ENCODE measurements at places on chromosomes 2 and 18. TPM values are rescaled to one million over a fixed set of nuclear protein-coding genes. Genes with fewer than 3 reads are reported as not detected.

GRCh38 chr2:237297421-237298150 is 116.4 kb downstream of the COL6A3 start:
- H3K36me3 ChIP-seq = no peaks in the 10 kb centered on the region
- no peak for DNase-seq
- no peaks in the 10 kb centered on the region for H3K4me1 ChIP-seq
- H3K4me3 ChIP-seq = no peak overlapping the region
- no peak overlapping the region for H3K27ac ChIP-seq

DNA sequence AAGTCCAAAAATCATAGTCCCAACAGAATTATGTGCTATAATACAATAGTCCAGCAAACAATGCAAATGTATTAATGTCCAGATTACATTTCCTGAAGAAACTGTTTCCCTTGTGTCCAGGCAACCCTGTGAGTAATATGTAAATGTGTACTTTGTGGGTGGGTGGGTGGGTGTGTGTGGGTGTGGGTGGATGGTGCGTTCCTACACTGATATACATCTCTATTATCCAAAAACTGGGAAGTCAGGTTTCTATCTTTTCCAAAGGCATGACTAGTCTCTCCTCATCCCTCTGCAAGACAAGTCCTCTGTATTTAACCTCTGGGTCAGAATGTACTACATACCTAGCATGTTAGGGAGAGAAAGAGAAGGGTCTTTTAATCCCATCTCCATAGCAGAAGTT is 71.6 kb downstream of the LNPK start:
- no peak for DNase-seq
- H3K27ac ChIP-seq = no peak overlapping the region
- H3K4me1 ChIP-seq = no peaks in the 10 kb centered on the region
- H3K4me3 ChIP-seq = no peak overlapping the region

- H3K27ac ChIP-seq = no peak overlapping the region
- DNase-seq = no peak
- no peak overlapping the region for H3K4me3 ChIP-seq
Measured at GRCh38 chr2:227853204-227853629, 18.2 kb upstream of the DAW1 start.

DNA sequence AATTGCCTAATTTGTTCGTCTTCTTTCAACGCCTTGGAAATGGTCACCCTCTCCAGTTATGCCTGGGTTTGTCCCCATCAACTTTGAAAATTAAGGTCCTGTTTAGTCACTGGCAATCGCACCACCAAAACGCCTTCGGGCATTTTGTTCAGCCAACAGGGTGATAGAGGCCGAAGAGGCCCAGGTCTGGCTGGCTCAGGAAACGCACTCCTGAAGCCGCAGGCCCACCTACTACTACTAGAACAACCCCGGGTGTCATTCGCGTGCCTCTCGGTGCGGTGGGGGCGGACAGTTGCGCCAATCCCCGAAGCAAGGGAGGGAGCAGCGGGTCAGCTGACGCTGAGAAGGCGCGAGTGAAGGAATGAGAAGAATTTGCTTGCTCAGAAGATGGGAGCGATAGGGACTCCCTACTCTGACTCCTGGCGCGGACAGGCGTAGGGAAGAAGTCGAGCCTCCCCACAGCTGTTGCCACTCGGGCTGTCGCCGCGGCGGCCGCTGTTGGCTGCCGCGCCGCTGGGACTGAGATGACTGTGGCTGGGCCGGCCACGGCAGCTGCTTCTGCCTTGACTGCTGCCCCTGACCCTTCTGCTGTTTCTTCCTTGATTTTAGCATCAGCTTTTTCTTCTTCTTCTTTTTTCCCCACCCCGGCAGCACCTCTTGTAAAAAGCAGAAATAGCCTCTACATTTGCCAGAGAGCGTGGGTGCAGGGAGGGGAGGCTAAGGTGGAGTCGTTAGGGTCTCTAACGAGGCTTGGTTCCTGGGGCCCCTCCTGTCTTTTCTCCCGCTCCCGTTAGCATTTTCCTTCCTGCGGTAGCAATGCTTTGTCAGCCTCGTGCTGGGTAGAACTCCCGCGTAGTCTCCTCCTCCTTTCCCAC is 387.6 kb downstream of the FIGN start:
- no peaks in the 10 kb centered on the region for H3K36me3 ChIP-seq
- H3K4me3 ChIP-seq = peak overlapping the region; percentile 74
- peak; percentile 14 for DNase-seq
- H3K27ac ChIP-seq = no peak overlapping the region

GRCh38 chr18:40864846-40865245 is 1090.2 kb upstream of the PIK3C3 start:
- H3K36me3 ChIP-seq = no peaks in the 10 kb centered on the region
- no peak overlapping the region for H3K27ac ChIP-seq
- H3K4me1 ChIP-seq = no peaks in the 10 kb centered on the region
- DNase-seq = no peak
- H3K27me3 ChIP-seq = no peaks in the 10 kb centered on the region

DNA sequence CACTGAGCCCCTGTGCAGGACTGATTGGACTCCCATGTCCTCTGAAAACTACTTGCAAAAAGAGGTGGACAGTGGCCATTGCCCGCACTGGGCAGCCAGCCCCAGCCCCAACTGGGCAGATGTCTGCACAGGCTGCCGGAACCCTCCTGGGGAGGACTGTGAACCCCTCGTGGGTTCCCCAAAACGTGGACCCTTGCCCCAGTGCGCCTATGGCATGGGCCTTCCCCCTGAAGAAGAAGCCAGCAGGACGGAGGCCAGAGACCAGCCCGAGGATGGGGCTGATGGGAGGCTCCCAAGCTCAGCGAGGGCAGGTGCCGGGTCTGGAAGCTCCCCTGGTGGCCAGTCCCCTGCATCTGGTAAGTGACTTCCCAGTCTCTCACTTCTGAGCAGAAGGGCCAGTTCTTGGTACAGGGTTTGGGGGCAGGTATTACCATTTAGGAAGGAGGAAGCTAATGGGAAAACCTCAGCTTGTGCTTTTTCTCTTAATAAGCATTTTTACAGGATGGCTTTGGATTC is 44.1 kb downstream of the TNFRSF11A start:
- no peak overlapping the region for H3K27ac ChIP-seq
- no peak overlapping the region for H3K4me3 ChIP-seq
- H3K4me1 ChIP-seq = peaks cover 3% of the 10 kb centered on the region

Gene XPO1
- total RNA-seq = 183 TPM

DNA sequence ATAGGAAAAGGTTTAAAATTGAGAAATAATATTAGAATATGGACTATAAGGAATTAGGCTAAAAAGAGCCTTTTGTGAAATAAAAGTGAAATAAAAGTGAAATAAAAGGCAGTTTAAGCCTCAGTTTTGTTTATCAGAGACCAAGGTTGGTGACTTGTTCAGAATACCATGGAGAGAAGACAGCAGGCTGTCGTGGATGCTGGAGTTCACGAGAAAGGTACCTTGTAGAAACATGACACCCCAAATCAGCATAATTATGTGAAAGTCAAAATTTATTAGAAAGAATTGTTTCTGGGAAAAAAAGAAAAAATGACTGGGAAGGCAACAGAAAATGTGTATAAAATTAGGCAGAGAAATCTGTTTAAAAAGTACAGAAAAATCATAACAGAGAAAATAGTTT is 46.5 kb upstream of the SPAG16 start:
- H3K36me3 ChIP-seq = peaks cover 2% of the 10 kb centered on the region
- DNase-seq = no peak
- H3K4me3 ChIP-seq = peak overlapping the region; percentile 35
- H3K4me1 ChIP-seq = peaks cover 65% of the 10 kb centered on the region
- peak overlapping the region; percentile 70 for H3K27ac ChIP-seq

Gene TXNDC2
- total RNA-seq = 0.13 TPM

Gene MDH1
- total RNA-seq = 120 TPM

GRCh38 chr18:70261141-70261788 is 27.6 kb upstream of the SOCS6 start:
- peaks cover 6% of the 10 kb centered on the region for H3K27me3 ChIP-seq
- no peak for DNase-seq
- no peaks in the 10 kb centered on the region for H3K36me3 ChIP-seq
- H3K4me1 ChIP-seq = no peaks in the 10 kb centered on the region

DNA sequence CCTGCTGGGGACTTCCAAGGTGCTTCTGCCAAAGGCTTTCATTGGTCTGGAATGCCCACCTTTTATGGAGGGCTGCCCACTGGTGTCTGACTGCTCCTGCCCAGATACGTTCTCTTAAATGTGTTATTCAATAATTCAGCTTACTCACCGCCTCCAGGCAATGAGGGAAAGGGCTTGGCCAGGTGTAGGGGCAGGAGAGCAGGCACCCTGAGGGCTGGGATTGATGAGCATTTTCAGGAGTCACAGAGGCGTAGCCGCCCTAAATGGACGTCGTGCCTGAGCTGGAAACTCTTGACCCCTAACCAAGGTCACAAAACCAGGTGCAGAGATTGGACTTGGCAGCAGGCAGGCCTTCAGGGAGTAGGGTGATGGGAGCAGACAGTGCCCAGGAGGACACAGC is 26.8 kb downstream of the MAL start:
- no peak for DNase-seq
- no peak overlapping the region for H3K27ac ChIP-seq
- H3K4me3 ChIP-seq = no peak overlapping the region

GRCh38 chr2:44668336-44668735 is 273.2 kb upstream of the SIX3 start:
- peaks cover 6% of the 10 kb centered on the region for H3K4me1 ChIP-seq
- H3K27ac ChIP-seq = no peak overlapping the region
- no peak overlapping the region for H3K4me3 ChIP-seq

- H3K4me3 ChIP-seq = no peak overlapping the region
- no peak overlapping the region for H3K27ac ChIP-seq
- H3K27me3 ChIP-seq = no peaks in the 10 kb centered on the region
- DNase-seq = no peak
- H3K4me1 ChIP-seq = no peaks in the 10 kb centered on the region
Measured at GRCh38 chr2:48939232-48939631, 183.7 kb upstream of the LHCGR start.

DNA sequence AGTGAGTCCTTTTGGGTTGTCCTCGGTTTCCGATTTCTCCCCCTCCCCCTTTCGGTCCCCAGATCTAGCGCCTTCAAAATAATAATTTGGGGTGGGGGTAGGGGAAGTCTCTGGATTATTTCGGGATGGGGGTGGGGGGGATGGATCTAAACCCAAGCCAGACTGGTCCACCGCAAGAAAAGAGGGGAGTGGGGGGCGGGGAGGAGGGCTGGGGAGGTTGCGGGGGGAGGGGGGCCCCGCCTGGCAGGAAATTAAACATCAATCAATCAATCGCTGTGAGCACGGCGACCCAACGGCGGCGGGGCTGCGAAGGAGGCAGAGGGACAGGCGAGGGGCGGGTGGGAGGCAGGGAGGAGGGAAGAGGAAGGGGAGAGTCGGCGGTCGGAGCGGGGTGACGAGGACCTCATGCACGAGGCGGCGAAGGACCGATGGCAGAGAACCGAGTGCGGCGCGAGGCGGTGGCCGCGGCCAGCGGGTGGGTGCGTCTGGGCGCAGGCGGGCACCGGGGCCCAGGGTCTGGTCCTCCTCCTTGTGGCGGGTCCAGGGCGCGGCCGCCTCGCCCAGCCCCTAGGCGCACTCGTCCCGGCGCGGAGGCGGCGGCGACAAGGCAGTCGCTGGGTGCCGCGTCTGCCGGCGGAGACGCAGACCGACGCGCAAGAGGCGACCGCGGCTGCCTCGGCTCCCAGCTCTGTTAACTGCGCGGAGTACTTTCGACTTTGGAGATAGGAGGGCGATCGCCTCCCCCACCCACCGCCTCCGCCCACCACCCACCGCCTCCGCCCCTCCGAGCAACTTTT is 468 bp upstream of the SATB2 start:
- peak overlapping the region; percentile 93 for H3K4me3 ChIP-seq
- H3K27me3 ChIP-seq = peaks cover 42% of the 10 kb centered on the region
- H3K27ac ChIP-seq = no peak overlapping the region
- H3K36me3 ChIP-seq = peaks cover 2% of the 10 kb centered on the region
- H3K4me1 ChIP-seq = peaks cover 30% of the 10 kb centered on the region
- DNase-seq = no peak

GRCh38 chr2:28692411-28692810 is 59.2 kb upstream of the PPP1CB start:
- no peak overlapping the region for H3K4me3 ChIP-seq
- peaks cover 3% of the 10 kb centered on the region for H3K27me3 ChIP-seq

- H3K4me3 ChIP-seq = no peak overlapping the region
- H3K27ac ChIP-seq = no peak overlapping the region
- no peaks in the 10 kb centered on the region for H3K4me1 ChIP-seq
- no peak for DNase-seq
- peaks cover 26% of the 10 kb centered on the region for H3K36me3 ChIP-seq
Measured at GRCh38 chr2:239082425-239082824, 234.5 kb downstream of the TWIST2 start.

Data from activated B cell treated with CpG ODN at 0.5 μM for 24 hours (primary cell).